ENCODE measurements at places on chromosomes 5 and 9. TPM values are rescaled to one million over a fixed set of nuclear protein-coding genes. Genes with fewer than 3 reads are reported as not detected.
A peak's percentile ranks its signal among the peaks of the same experiment; 100 is the strongest.

DNA sequence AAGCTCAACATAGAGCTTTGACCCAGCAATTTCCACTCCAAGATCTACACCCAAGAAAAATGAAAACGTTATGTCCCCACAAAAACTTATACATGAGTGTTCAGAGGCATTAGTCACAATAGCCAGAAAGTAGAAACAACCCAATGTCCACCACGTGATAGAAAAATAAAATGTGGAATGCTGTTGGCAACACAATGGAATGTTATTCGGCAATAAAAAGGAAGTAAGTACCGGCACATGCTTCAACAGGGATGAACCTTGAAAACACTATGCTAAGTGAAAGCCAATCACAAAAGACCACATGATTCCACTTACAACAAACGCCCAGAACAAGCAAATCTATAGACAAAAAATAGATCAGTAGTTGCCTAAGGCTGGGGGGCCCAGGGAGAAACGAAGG lies 6.0 kb downstream of the UBQLN1 start:
- peak; percentile 47 for DNase-seq

DNA sequence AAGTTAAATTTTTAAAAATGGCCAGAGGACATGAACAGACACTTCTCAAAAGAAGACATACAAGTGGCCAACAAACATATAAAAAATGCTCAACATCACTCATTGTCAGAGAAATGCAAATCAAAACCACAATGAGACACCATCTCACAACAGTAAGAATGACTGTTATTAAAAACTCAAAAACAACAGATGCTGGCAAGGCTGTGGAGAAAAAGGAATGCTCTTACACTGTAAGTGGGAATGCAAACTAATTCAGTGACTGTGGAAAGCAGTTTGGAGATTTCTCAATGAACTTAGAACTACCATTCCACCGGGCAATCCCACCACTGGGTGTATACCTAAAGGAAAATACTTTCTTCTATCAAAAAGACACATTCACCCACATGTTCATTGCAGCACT lies 168.5 kb upstream of the PIK3R1 start:
- DNase-seq: peak; percentile 57

- DNase-seq: peak; percentile 45
Observed at GRCh38 chr5:178145965-178146820, 7.5 kb downstream of the NHP2 start.

DNA sequence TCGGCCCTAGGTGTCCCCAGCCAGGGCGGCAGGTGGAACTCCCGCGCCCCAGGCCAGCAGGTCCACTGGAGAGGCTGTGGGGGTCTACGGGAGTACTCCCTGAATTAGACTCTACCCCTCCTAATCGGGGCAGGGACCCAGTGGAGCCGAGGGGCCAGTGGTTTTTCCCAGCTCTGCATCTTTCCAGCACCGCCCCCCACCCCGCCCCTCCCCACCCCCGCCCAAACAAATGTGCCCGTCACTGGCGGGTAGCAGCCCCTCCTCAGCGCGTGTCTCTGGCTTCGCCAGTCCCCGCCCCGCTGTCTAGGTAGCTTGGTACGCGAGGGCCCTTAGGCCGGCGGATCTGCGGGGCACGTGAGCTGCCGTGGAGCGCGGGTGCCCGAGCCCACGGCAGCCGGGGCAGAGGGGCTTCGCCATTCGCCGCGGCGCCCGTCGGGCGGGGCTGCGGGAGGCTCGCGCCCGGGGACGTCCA lies 7.0 kb downstream of the UNC5A start:
- DNase-seq: no peak

DNA sequence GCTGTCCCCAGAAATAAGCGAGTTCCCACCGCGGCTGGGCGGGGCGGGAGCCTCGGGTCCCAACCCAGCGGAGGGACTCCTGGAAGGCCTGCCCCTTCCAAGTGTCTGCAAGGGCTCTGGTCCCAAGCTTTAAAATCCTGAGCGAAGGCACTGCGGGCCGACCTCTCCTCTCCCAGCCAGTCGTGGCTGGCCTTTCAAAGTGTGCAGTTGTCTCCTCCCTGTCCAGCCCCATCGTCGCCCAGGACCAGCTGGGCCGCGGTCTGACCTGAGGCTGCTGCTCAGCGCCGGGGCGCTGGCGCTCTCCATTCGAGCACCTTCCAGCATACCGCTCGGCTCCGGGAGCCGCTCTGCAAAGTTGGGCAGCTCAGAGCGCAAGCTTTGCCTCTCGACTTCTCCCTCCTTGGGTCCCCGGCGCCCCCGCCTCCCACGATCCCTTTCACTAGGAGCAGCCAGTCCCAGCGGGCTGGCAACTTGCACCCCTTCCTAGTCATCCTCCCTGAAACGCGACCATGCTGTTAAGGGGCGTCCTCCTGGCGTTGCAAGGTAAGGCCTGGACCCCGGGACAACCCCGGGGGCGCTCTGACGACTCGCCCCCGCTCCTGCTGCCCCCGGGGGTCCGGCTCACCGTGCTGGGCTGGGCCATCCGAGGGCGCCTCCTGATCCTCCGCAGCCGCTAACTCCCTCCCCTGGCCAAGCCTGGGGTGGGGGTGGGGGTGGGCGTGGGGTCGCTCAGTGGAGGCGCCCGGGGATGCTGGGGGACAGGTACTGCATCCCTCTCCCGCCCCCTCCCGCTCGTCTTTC lies at the start of gene MAMDC2:
Gene MAMDC2, plus strand, starts transcription at position 160 of the 801 bp plus-strand sequence. Its CDS starts 350 bp downstream, at position 510.
- no peak for DNase-seq

DNA sequence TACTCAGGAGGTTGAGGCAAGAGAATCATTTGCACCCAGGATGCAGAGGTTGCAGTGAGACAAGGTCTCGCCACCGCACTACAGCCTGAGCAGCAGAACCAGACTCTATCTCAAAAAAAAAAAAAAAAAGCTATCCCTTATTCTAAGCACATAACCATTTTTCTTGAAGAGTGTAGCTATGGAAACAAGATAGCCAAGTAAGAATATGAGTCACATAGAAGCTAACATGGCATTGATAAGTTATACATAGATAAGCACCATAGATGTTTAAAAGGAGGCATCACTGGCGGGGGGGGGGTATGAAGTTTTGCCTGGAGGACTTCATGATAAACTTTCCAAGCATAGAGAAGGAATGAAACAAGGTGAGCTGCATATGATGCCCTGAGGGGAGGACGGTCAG lies 26.0 kb downstream of the CHSY3 start:
- DNase-seq: no peak

Gene ANGPTL2
- 5.0 TPM for total RNA-seq

Gene TRIM7
- total RNA-seq: 12.6 TPM

Gene CFAP90
- total RNA-seq: not detected

Data from HT1080 (cell line).